ENCODE measurements at places on chromosomes 1 and 21.
A peak's percentile ranks its signal among the peaks of the same experiment; 100 is the strongest.

DNA sequence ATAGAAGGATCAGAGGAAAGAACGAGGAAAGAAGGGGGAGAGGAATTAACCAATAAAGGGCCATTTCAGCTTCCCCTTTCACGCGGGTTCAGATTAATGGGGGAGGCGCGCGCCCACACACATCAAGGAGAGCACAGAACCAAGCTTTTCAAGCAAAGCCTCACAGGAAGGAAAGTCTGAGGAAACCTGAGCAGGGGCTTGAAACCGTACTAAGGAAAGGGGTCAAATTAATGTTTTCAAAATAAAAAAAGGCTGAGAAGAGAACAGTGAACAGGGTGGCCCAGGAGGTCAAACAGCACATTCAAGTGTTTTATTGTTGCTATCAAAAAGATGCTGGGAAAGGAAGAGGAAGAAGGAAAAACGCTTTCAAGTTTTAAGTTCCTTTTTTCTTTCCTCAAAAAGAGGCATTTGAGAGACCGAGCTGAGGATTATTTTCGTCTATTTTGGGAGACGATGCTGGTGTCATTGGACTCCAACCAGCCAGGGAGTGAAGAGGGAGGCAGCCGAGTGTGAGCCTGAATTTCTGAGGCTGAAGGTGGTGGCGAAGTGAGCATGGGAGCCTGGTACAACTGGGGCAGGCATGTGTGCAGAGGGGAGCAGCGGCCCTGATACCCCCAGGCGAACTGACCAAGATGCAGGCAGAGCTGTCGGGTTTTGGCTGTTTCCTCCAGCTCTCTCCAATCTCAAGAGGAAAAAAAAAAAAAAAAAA, 88.4 kb downstream of the PROX1 start:
- DNase-seq = no peak

DNA sequence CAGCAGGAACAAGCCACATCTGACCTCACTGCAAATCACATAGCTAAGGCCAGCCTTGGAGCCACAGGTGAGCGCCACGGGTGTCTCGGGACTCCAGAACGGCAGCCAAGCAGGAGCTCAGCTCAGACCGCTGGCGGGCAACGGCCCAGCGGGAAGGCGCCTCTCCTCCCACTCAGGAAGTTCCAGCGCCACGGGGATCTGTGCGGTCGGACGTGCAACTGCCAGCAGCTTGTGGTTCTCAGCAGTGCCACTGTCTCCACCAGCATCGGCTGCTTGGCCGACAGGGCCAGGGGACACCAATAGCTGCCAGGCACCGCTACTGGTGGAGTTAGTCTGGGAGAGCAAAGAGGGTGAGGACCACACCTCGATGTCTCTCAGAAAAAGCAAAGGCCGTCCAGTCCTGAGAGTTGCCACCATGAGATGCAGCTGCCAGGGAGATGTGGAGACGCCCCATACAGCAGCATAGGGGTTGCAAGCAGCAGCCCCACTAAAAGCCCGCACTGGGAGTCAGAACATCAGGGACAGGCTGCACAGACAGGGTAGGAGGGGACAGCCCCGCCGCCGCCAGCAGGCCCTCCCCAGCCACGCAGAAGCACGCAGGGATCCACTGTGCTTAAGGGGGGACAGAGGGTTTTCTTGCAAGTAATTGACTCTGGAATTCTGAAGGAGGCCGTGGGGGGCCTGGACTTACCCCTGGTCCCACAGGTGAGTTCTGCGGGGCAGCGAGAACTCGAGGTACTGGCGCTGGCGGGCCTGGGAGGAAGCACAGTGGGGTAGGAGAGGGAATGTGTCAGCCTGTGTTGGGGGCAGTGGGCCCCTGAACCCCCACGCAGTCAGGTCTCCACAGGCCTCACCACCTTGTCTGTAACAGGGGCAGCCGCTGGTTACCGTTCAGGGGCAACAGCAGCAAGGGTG, 83.5 kb downstream of the NPHP4 start:
- no peak for DNase-seq

DNA sequence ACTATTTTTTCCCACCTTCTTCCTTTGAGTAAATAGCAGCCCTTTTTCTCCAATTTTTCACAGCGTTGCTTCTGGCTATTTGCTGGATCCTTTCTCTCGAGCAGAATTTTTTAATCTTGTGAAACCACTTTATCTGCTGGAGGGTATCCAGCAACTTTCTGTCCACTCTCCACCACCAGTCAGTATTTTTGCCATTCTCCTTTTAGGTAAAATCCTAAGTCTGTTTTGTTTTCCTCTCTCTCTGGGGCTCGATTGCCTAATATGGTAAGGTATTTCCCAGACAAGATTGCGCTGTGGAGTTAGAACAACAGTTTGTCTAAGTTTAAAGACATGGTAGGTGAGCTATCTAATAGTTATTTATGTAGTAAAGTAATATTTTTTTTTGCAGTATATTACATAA, 156.9 kb downstream of the PPP1R12B start:
- DNase-seq = no peak

DNA sequence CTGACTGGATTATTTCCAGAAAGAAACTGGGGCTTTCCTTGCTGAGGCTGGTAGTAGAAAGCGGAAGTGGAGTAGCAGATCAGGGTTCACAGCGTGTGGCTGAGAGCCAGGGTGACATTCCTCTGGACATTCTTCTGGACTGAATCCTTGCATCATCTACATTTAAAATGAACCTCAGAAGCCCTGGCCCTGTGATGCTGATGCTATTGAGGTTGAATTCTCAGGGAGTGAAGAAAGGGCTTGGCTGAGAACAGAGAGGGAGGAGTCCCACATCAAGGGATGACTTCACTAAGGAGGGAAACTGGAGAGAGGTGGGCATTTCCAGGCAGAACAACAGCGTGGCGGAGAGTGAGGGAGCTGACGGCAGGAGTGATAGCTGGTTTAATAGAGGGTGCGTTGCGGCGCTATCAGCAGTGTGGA, 102.3 kb upstream of the LMO4 start:
- DNase-seq = no peak

DNA sequence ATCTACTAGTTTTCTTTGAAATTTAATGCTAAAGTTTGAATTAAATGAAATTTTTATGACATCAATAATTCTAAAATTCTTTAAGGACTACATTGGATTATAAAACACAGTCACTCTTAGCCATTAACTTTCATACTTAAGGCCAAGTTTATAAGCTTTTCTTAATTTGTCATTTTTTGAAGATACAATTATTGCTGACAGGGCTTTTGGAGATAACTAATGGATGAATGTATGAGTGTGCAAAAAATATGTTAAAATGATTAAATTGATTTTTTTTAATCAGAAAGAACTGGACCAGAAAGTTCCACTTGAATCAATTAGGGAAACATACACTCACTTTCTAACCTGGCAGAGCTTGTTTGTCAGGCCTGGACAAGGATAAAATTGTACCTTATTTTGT, 70.3 kb upstream of the CHODL start:
- DNase-seq = no peak

- no peak for DNase-seq
These were observed 87.3 kb upstream of the CTTNBP2NL start for GRCh38 chr1:112308716-112309115.

DNA sequence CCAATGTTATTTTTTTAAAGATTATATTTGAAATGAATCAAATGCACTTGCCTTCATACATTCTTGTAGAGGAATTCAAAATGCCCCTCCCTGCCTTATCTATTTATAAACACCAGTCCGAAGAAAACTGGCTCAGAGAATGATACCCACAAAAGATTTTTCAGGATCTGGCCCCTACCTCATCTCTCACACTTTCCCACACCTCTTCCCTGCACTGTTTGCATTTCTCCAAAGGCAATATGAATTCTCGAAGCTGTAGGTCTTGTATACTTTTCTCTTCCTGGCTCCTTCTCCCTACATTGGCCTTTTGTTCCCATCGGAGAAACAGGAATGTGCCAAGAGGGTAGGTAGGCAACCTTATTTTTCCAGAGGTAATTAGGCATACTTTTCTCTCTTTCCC, 12.0 kb upstream of the CCDC190 start:
- DNase-seq = no peak

DNA sequence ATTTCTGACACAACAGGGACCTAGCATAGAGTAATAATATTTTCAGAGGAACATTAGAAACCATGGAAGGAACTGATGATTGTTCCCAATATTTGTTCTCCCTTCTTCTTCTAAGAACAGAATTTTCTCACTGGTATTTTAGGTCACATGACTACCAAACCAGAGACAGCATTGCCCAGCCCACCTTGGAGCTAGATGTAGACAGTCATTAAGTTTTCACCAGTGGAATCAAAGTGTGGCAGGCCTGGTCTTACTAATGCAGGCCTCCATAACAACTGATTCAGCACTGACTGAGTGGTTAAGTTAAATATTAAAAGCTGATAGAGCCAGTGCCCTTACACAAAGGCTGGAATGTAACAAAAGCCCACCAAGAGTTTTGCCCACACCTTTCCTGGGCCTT, 244.4 kb downstream of the ZNF648 start:
- DNase-seq = no peak

GRCh38 chr1:117447661-117448060, 80.4 kb downstream of the MAN1A2 start:
- DNase-seq = no peak

DNA sequence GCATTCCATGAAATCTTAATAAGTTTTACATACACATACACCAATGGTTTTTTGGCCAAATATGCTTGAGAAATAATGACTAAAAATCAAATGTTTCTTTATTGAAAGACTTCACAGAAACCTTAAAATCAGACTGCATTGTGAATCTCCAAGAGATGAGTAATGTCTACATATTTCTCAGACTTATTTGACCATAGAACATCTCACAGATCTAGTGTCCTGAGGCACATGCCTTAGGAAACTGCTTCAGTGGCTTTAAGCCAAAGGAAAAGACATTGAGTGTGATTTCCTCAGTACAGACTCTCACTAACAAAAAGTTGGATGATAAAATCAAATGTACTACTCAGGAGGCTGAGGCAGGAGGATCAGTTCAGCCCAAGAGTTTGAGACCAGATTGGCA, 6.2 kb upstream of the C1orf105 start:
- DNase-seq = no peak

- DNase-seq = no peak
These were observed 5.8 kb downstream of the FAM229A start for GRCh38 chr1:32356478-32356877.

GRCh38 chr1:15226388-15227255, 20.4 kb upstream of the FHAD1 start:
- no peak for DNase-seq

DNA sequence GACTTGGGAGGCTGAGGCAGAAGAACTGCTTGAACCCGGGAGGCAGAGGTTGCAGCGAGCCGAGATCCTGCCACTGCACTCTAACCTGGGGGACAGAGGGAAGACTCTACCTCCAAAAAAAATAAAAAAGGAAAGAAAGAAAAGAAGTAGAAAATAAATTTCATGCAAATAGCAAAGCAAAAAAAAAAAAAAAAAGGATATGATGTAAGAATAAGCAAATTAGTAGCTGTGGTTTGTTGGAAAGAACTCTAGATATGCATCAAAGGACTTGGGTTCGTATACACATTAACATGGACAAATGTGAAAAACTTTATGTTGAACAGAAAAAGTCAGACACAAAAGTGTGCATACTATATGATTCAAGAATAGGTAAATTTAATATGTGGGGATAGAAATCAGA, 11.9 kb downstream of the WASF2 start:
- peak; percentile 37 for DNase-seq

DNA sequence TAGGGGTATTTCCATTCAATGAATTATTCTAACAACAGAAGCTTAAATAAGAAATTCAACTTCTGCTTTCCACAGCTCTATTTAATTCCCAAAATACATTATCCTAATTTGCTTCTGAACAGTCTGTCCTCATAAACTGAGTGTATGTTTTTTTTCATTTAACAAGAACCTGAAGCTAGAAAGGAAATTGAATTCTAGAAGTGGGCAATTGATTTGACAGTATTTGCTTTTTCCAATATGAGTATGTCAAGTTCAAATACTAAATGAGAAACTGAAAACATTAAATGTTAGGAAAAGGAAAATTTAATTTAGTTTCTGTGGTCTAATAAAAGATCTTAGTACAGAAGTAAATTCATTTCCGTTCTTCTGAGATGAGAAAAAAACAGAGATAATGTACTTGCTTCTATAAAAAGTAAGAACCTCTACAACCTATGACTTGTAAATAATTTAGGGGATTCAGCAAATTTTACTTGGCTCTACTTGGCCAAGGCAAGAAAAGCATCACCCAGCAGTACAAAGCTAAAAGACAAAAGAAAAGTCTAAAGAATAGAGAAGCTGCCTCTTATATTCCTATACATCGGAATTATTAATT, 31.1 kb downstream of the RAB3GAP2 start:
- DNase-seq = no peak

DNA sequence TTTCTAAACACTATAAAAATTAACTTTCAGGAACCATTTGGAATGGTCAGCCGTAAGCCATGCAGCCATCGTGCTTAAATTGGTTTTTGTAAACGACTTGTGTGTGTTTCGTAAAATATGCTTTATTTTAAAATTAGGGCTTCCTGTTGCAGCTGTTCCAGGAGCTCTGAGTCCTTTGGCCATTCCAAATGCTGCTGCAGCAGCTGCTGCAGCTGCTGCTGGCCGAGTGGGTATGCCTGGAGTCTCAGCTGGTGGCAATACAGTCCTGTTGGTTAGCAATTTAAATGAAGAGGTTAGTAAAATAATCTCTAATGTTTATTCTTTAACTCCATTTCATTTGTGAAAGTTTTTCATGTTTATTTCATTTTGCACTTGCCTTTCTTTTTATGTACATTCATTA, 83.1 kb downstream of the PTBP2 start:
- no peak for DNase-seq

- DNase-seq = no peak
These were observed 42.3 kb downstream of the TCEANC2 start for GRCh38 chr1:54095546-54096226.

DNA sequence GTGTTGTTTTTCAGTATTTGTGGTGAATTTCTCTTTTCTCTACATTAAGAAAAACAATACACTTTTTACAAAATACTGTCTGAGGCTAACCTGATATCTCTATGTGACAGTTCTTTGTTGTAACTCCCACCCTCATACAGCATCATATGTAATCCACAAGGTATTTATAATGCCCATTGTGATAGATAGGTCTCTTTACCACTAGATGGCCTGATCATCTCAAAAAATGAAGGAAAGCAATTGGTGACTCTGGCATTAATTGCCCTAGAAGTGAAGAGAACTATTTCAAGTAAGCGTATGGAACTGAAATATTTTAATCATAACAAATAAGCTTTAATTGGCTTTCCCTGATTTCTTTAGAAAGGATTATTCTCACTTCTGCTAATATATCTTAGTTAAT, 36.2 kb upstream of the HFM1 start:
- DNase-seq = no peak

GRCh38 chr1:67792103-67792502, 41.2 kb downstream of the GNG12 start:
- no peak for DNase-seq

DNA sequence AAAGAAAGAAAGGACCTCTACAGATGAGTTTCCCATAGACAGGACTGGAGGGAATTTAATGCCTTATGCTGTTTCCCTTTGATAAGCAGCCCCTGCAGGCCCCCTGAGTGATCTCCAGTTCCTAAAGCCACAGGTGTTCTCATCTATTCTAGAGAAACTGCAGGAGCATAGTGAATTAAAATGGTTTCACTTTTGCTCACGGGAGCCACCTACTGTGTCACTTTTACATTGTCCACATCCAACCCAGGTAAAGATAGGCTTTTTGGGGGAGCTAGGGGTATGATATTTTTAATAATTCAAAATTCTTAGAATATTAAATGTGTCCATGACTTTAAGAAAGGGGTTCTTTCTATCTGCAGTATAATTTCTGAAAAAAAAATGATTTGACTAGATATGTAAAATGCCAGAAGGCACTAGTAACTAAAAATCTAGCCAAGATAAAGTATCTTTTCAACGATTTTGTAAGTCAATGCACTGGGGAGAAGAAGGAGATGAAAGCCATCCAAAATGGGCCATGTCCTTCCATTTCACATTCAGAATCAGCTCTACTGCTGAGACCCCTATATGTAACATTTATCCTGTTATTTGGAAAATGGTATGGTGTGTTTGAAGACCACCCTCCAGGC, 267.3 kb upstream of the DUSP10 start:
- DNase-seq = peak; percentile 32

All from naive B cell (primary cell).